ENCODE measurements at places on chromosomes 3 and 15. TPM values are rescaled to one million over a fixed set of nuclear protein-coding genes. Genes with fewer than 3 reads are reported as not detected.

SEMA3B gene
- 36.9 TPM for total RNA-seq

MST1R gene
- total RNA-seq, result 0.86 TPM

SLC28A2 gene
- total RNA-seq, result not detected

FSD2 gene
- total RNA-seq, result not detected

ITPKA gene
- 5.2 TPM for total RNA-seq

CAPN3 gene
- total RNA-seq, result 1.7 TPM

CLDN1 gene
- 0.17 TPM for total RNA-seq

SYNPR gene
- not detected for total RNA-seq

NOX5 gene
- total RNA-seq, result 1.8 TPM

TNFSF10 gene
- 9.2 TPM for total RNA-seq

SLC9C1 gene
- not detected for total RNA-seq

CYP1A2 gene
- total RNA-seq, result not detected

FOXL2NB gene
- not detected for total RNA-seq

CLDN16 gene
- not detected for total RNA-seq

BNC1 gene
- total RNA-seq, result 4.3 TPM

AZI2 gene
- 76.7 TPM for total RNA-seq

C2CD4B gene
- total RNA-seq, result not detected

ZMYND10 gene
- 1.3 TPM for total RNA-seq

GXYLT2 gene
- total RNA-seq, result 24.1 TPM

ATP8B4 gene
- 29.4 TPM for total RNA-seq

LRTM1 gene
- not detected for total RNA-seq

CD200R1 gene
- 0.09 TPM for total RNA-seq

PCOLCE2 gene
- 122 TPM for total RNA-seq

HHATL gene
- total RNA-seq, result not detected

DOCK3 gene
- total RNA-seq, result 0.16 TPM

TM4SF4 gene
- total RNA-seq, result not detected

ESYT3 gene
- 0.16 TPM for total RNA-seq

IGSF11 gene
- 0.09 TPM for total RNA-seq

FBXW12 gene
- not detected for total RNA-seq

HTR3D gene
- not detected for total RNA-seq

GOLGA6B gene
- under 0.01 TPM for total RNA-seq

CFAP100 gene
- total RNA-seq, result not detected

SLITRK3 gene
- total RNA-seq, result not detected

MUC20 gene
- total RNA-seq, result 0.60 TPM

TMEM40 gene
- not detected for total RNA-seq

PAK6 gene
- total RNA-seq, result 0.16 TPM

BCL2A1 gene
- 8.8 TPM for total RNA-seq

TRAIP gene
- total RNA-seq, result 2.4 TPM

WDR72 gene
- not detected for total RNA-seq

AMOTL2 gene
- 48.1 TPM for total RNA-seq

CXCR6 gene
- total RNA-seq, result not detected

TRPM7 gene
- 54.5 TPM for total RNA-seq

KIF7 gene
- total RNA-seq, result 15.1 TPM

GOLGA8R gene
- 2.7 TPM for total RNA-seq

GP9 gene
- total RNA-seq, result not detected

MESP2 gene
- total RNA-seq, result 1.9 TPM

SPTBN5 gene
- total RNA-seq, result 0.17 TPM

KLHL18 gene
- total RNA-seq, result 13.7 TPM

RBP2 gene
- total RNA-seq, result not detected

IL5RA gene
- total RNA-seq, result under 0.01 TPM

CLRN1 gene
- not detected for total RNA-seq

SLC12A1 gene
- not detected for total RNA-seq

GATM gene
- total RNA-seq, result 0.16 TPM

ADGRG7 gene
- not detected for total RNA-seq

GHSR gene
- not detected for total RNA-seq

All from bronchial smooth muscle cell (primary cell).